ENCODE measurements at places on chromosomes 2 and 18. TPM values are rescaled to one million over a fixed set of nuclear protein-coding genes. Genes with fewer than 3 reads are reported as not detected.
A peak's percentile ranks its signal among the peaks of the same experiment; 100 is the strongest.

The EMX1 gene
- not detected for polyA plus RNA-seq

The RPL37A gene
- 3,899 TPM for polyA plus RNA-seq

The CIB4 gene
- polyA plus RNA-seq = not detected

The GRP gene
- not detected for polyA plus RNA-seq

DNA sequence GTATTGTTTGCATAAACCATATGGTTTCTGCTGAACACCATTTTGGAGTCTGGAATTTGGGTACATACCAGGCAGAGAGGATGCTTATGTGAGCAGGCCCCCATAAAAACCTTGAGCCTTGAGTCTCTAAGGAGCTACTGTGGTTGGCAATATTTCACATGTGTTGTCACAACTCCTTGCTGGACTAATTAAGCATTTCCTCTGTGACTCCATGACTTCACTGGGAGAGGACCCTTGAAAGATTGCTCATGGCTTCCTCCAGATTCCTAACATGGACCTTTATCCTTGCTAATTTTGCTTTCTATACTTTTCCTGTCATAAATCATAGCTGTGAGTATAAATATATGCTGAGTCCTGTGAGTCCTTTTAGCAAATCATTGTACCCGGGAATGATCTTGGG lies 7.6 kb upstream of the COQ10B start:
- H3K27me3 ChIP-seq = no peaks in the 10 kb centered on the region
- no peaks in the 10 kb centered on the region for H3K36me3 ChIP-seq
- DNase-seq = no peak
- no peak overlapping the region for H3K4me3 ChIP-seq

- peaks cover 4% of the 10 kb centered on the region for H3K4me1 ChIP-seq
- H3K36me3 ChIP-seq = no peaks in the 10 kb centered on the region
- DNase-seq = no peak
- no peaks in the 10 kb centered on the region for H3K27me3 ChIP-seq
- H3K4me3 ChIP-seq = no peak overlapping the region
- no peak overlapping the region for H3K27ac ChIP-seq
Measured at GRCh38 chr2:159455330-159455918, 160.9 kb downstream of the BAZ2B start.

GRCh38 chr18:10015941-10016819 lies 102.4 kb downstream of the VAPA start:
- H3K27me3 ChIP-seq = no peaks in the 10 kb centered on the region
- H3K4me1 ChIP-seq = peaks cover 26% of the 10 kb centered on the region
- H3K4me3 ChIP-seq = no peak overlapping the region
- peak overlapping the region; percentile 58 for H3K27ac ChIP-seq
- no peaks in the 10 kb centered on the region for H3K36me3 ChIP-seq

GRCh38 chr2:168439536-168439935 lies 16.5 kb upstream of the CERS6 start:
- peaks cover 3% of the 10 kb centered on the region for H3K4me1 ChIP-seq
- no peaks in the 10 kb centered on the region for H3K27me3 ChIP-seq
- no peaks in the 10 kb centered on the region for H3K36me3 ChIP-seq

DNA sequence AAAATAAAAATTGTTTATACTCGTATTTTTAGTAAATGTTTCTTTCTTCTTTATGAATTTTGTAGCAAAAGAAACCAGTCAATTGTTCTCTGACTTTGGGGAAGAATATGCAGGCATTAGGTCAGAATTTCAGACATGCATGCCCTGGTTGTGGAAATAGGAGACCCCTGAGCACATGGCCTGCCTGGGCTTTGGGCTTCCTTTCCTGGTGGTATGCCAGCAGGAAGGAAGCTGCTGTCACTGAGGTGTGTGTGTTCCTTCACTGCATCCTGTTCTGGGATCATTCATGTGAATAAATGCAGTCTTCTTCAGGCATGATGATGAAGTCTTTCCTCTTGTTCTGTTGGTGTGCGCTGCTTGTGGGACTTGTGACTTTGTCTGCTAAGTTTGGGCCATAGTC lies 920.2 kb upstream of the VRK2 start:
- no peaks in the 10 kb centered on the region for H3K36me3 ChIP-seq
- no peak for DNase-seq
- H3K27ac ChIP-seq = no peak overlapping the region
- no peaks in the 10 kb centered on the region for H3K4me1 ChIP-seq
- no peaks in the 10 kb centered on the region for H3K27me3 ChIP-seq

DNA sequence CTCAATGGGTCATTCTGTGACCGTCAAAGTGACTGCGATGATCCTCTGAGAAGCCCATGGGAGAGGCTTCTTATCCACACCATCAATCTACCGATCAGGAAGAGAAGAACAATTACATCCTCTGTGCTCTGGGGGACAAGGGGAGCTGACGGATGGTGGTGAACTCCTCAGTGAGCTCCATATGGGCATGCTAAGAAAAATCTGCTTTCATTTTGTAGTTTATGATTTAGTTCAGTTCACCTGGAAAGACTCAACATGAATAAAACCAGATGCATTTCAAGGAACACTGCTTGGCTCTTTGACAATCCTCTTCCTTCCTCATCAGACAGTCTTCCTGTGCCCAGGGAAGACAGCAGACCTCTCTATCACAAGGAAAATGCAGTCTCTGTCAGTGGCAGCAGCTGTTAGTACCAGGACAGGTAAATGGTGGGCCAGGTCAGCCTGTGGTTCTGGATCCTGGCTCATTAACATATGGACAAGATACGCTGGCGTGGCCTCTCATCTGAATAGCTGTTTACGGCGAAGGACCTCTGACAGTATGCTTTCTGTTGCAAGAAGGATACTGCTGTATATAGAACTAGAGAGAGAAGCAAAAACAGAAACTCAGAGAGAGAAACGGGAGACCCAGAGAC lies 176.9 kb downstream of the BCL2 start:
- no peak for DNase-seq
- H3K27ac ChIP-seq = no peak overlapping the region
- no peaks in the 10 kb centered on the region for H3K36me3 ChIP-seq
- H3K4me1 ChIP-seq = no peaks in the 10 kb centered on the region
- no peak overlapping the region for H3K4me3 ChIP-seq

- DNase-seq = no peak
- H3K27me3 ChIP-seq = no peaks in the 10 kb centered on the region
- H3K4me3 ChIP-seq = no peak overlapping the region
- H3K36me3 ChIP-seq = no peaks in the 10 kb centered on the region
- peak overlapping the region; percentile 73 for H3K27ac ChIP-seq
Measured at GRCh38 chr2:43540021-43540779, 55.6 kb downstream of the THADA start.

DNA sequence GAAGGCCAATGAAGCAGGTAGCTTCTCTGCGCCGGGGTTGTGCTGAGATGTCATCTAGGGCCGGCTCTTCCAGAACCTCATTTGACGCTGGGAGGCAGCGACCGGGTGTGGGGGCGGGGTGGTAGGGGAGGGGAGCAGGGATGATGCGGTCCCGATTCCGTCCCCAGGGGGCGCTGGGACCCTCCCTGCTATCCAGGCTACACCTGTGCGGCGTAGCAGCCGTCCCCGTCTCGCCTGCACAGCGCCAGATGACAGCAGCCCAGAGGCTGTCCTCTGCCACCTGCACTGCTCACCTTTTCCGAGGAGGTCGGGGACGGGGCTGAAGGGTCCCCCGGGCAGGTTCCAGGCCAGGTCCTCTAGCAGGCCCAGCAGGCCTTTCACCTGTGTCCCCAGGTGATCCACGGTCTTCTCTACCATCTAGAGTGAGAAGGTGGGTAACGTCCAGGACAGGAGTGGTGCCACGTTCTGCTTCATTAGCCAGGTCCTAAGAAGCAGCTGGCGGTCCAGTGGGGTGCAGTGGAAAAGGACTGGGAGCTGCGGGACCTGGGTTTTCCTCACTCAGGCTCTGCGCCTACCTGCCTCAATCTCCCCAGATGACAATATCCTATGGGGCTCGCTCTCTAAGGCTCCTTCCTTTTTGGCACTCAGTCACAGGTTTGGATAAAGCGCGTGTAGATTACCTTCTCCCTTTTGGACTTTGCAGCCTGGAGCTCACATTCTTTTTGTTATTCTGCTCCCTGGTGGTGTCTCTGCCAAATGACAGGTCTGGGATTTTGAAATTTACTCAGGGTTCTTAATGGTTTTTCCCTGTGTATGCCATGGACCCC lies 56.0 kb upstream of the RAB6C start:
- no peak overlapping the region for H3K27ac ChIP-seq
- peaks cover 3% of the 10 kb centered on the region for H3K4me1 ChIP-seq
- H3K4me3 ChIP-seq = no peak overlapping the region
- DNase-seq = no peak
- H3K27me3 ChIP-seq = peaks cover 15% of the 10 kb centered on the region
- H3K36me3 ChIP-seq = no peaks in the 10 kb centered on the region

DNA sequence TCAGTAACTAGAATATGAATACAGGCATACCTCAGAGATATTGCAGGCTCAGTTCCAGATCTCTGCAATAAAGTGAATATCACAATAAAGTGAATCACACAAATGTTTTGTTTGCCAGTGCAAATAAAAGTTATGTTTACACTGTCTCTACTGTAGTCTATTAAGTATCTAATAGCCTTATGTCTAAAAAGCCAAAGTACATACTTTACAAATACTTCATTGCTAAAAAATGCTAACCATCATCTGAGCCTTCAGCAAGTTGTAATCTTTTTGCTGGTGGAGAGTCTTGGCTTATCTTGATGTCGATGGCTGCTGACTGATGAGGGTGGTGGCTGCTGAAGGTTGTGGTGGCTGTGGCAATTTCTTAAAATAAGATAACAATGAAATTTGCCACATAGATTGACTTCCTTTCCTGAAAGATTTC lies 159.4 kb downstream of the MYO1B start:
- no peaks in the 10 kb centered on the region for H3K27me3 ChIP-seq
- no peaks in the 10 kb centered on the region for H3K4me1 ChIP-seq
- H3K27ac ChIP-seq = no peak overlapping the region
- no peak overlapping the region for H3K4me3 ChIP-seq

Data from keratinocyte (primary cell).